ENCODE measurements at places on chromosomes 2 and 18.

- no peak for DNase-seq
Observed at GRCh38 chr18:68150961-68151360, 563.9 kb downstream of the TMX3 start.

- DNase-seq, result no peak
Observed at GRCh38 chr18:40962784-40963183, 992.2 kb upstream of the PIK3C3 start.

DNA sequence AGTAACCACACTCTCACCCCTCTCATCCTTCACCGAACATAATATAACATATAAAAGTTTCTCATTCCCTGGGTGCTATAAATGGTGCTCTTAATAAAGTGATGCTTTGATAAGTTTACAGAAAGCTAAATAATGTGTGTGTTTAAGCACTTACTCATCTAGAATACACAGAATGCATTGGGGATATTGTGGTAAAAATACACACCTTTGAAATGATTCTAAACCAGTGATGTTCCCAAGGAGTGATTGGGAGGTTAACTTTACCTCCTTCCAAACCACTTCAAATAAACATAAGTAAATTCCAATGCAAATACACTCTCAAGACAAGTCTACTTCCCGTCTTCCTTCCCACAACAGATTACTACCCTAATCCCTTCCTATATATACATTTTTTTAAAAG is 85.3 kb upstream of the TWSG1 start:
- no peak for DNase-seq

GRCh38 chr2:54638774-54639187 is 84.7 kb upstream of the EML6 start:
- no peak for DNase-seq

DNA sequence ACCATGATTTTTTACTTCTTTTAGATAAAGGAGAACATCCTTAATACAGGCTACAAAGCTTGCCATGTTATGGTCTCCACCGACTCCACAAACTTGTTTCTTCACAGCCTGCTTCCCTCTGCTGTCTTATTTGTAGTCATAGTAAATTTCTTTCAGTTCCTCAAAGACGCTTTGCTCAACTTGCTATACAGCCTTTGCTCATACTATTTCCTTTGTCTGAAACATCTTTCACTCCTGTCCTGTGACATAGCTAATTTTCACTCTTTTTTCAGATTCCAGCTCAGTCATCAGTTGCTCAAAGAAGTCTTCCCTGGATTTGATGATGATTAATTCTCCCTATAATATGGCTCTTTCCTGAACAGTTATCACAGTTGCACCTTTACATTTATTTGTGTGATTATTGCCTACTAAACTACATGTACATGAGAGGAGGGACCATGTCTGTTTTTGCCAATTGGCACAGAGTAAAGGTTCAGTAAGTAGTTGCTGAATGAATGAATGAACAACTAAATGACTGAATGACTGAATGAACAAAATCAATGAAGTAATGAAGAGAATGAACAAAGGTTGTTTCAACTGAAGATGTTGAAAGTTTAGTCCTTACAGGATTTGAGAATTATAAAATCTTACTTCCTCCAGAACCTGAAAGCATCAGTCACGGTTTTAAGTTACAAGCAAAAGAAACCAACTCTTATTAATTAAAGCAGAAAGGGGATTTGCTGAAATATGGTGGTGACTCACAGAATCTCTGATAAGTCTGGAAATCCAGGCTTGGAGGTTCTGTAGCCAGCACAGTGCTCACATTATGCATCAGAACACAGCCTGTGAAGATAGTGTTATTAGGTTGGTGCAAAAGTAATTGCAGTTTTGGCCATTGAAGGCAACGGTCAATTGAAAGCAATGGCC is 186.4 kb upstream of the FAM98A start:
- no peak for DNase-seq

DNA sequence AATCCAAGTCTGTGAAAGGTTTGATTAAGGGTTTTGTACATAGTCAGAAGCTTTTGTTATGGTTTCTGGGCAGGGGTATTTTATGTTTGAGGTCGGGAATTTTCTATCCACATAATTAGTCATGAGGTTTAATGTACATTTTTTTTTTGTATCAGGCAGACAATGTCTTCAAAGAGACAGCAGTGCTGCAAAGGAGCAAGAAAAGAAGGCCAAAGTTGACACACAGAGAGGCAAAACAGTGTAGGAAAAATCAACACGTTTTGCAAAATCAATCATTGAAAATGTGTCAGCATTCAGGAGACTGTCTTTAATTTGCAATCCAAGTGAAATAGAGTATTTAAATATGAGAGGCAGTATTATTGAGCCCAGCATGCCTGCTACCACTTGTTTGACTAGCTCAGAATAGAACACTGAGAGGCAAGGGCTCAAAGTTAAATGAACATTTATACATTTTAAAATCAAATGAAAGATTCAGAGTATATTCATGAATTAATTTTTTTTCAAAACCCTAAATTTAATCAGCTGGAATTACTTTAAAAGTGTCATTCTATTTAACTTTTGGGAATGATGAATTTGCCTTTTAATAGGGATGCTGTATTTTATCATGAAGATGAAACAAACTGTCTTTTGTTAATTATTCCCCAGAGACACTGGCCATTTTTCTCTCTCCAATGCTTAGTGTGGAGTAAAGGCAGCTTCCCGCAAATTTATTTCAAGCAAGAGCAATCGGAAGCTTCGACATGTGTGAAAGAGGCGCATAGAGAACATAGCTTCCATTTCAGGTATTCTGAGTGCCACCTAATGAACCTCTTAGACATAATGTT is 11.3 kb downstream of the VRK2 start:
- no peak for DNase-seq

- no peak for DNase-seq
Observed at GRCh38 chr18:21270453-21270852, 28.4 kb downstream of the GREB1L start.
